ENCODE measurements at places on chromosomes 2 and 18.

- no peak for DNase-seq
Measured at GRCh38 chr2:122157158-122157557, 401.7 kb downstream of the TSN start.

GRCh38 chr2:239263231-239263630 lies 137.6 kb downstream of the HDAC4 start:
- DNase-seq: no peak

DNA sequence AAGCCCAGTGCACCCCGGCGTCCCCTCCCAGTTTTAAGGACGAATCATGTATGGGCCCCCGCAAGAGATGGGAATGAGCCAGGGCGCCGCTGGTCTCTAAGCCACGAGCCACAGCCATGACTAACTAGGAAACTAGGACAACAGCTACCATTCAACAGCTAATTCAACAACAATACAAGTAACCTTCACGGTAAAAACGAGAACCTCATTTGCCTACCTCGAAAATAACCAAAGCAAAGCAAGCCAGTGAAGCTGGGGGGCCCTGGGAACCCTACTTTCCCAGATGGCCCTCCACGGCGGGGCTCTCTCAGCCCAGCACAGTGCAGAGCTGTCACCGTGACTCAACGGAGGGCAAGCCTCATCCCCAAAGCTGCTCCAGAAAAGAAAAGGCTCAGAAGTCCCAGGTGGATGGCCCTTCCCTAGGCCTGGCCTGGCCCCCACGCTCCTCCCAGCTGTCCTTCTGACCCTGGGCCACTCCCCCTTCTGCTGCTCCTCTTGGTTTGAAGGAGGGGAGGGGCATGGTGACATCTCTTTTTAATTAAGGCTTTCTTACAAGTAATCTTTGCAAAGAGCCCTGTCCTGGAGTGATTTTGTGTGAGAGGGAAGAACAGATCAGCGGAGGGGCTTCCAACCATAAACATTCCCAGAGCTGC lies 126.3 kb downstream of the HDAC4 start:
- no peak for DNase-seq

GRCh38 chr2:37589298-37589697 lies 82.1 kb downstream of the CDC42EP3 start:
- no peak for DNase-seq

All from stimulated activated CD8-positive, alpha-beta memory T cell treated with anti-CD3 and anti-CD28 coated beads, Interleukin-4, amount 100 ng/mL, for 1 hour (primary cell).